Fibroblast of skin of right biceps (primary cell): ENCODE measurements at places on chromosomes 13 and 19.

- no peak for DNase-seq
These were observed 117.3 kb downstream of the DLEU7 start for GRCh38 chr13:50726164-50726563.

DNA sequence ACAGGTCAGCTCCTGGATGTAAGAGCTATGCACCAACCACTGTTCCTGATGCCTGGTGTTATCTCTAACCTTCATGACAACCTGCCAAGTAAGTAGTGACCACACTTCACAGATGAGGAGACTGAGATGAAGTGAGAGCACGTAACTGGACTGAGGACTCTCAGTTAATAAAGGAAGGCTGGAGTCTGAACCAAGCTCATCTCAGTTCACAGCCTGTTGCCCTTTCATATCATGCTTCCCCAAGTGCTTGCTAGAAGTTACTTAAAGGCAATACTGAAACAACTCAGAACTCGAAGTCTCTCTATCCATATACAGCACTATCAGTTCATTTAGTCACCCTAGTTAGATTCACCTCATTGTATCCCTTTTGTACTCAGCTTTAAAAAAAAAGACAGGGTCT is 119.7 kb downstream of the ABCC4 start:
- no peak for DNase-seq

DNA sequence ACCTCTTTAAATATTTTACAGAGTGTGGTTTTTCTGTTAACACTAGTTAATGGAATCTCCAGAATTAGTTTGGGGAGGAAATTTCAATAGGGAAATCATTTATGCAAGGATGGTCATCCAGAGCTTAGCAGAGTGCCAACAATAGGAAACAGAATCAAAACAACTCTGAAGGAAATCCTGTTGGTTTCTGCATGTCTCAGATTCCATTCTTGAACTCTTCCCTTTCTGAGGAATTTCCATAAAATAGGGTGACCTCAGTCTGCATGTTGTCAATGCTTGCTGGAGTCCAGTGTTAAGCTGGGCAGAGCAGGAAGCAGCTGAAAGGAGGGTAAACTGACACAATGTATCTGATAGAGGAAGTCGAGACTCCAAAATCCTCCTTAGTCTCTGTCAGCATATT is 16.9 kb downstream of the CBY2 start:
- DNase-seq, result no peak

- no peak for DNase-seq
These were observed 334.1 kb downstream of the TEX29 start for GRCh38 chr13:111654531-111654930.

DNA sequence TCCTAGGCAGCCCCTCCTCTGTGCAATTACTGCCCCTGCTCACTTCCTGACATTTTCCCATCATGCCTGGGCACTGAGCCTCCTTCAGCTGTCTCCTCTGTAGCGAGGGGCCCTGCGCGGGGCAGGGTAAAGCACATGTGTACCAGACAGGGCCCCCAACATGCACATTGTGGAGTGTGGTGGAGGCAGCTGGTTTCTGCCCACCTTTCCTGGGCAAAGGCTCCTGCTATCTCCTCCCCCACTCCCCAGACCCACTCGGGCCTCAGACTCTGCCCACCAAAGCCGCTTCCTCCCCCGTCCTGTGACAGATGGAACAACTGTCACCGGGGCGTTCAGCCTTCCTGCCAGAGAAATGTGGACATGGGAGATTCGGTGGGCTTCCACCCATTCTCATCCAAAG is 2.9 kb upstream of the KPTN start:
- DNase-seq, result no peak

GRCh38 chr13:80116107-80116506 is 224.8 kb downstream of the SPRY2 start:
- peak; percentile 76 for DNase-seq

GRCh38 chr13:107870400-107870799 is 344.9 kb downstream of the LIG4 start:
- DNase-seq, result no peak

- no peak for DNase-seq
These were observed 17.7 kb downstream of the PLEKHF1 start for GRCh38 chr19:29683009-29683408.

GRCh38 chr13:47454986-47455385 is 546.1 kb downstream of the SUCLA2 start:
- peak; percentile 28 for DNase-seq

DNA sequence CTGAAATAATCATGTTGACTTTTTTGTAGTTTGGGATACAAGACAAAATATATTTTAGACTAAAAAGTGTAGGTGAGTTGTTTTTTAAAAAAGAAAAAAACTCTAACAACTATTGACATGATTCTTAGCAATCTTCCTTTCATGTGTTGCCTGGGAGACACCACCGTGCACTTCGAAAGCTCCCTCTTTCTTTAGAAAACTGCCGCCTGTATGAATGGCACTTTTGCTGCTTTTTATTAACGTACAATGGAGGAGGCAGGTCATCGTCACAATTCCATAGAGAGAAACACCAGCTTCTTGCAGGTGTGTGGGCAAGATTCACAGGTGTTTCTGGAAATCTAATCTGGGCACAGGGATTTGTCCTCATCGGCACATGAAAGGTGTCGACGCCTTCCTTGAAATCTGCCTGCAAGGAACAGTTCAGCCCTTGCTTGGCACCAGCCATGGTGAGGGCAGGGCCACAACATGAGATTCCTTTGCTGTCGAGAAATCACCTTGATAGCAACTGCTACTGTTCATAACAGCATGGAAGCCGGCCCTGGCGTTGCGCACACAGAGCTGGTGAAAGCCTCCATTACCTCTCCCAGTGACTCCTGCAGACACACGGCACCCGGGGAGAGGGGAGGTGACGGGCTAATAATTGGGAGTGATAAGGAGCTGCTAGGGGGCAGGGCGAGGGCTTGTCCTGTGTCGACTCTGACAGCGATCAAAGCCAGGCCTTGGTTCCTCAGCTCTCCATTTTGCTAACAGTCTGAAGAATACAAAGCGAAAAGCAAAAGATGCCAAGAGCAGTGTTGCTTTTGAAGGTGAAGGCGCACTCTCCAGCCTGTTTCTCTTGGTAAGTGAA is 66.5 kb downstream of the EFNB2 start:
- DNase-seq, result no peak

DNA sequence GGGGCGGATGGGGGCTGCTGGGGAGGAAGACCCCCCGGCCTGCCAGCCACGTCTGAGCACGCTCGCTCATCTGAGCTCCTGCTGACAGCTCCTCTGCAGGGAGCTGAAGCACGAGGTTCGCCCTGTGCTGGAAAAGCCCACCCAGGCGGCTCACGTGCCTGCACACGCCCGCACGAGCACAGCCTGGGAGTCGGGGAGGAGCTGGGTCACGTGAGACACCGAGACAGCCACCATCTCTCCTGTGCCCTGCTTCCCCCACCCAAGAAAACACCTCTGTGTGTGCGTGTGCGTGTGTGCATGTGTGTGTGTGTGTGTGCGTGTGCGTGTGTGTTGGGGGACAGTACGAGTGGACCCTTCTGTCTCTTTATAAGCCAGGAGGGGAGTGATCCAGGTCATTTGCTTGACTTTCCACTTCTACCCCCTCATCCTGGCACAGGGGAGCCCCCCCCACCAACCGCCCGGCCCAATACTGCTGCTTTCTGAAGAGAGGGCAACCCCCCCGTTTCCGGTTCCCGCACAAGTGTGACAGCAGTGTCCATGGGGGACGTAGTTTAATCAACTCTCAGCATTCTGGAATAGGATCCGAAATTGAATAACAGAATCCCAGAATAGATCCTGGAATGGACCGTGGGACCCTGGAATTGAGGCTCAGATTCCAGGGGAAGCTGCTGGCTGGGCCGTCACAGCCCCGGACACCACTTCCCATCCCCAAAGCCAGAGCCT is 42.5 kb downstream of the CELF5 start:
- no peak for DNase-seq
